Activated T-cell treated with anti-CD3 and anti-CD28 coated beads for 4 hours (primary cell): ENCODE measurements at places on chromosomes 2 and 18.

- DNase-seq = no peak
Measured at GRCh38 chr18:76416911-76417310, 78.1 kb downstream of the ZNF516 start.

GRCh38 chr18:43271593-43272432 is 5.5 kb downstream of the SYT4 start:
- no peak for DNase-seq

DNA sequence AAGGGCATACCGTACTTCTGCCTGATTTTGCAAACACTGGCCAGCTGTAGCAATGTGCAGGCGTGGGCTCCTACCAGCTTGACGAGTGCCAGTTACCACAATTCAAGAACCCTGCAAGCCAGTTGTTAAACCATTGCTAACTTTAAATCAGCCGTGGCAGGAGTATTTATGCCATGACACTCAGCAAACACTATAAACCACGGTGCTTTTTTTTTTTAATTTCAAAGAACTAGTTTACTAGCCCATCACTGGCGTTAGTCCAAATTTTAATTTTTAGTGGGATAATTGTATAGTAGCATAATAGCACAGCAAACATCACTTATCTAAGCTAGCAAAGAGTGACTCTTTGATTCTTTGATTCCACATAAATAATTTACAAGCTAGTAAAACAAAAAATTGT is 111.1 kb downstream of the COL4A4 start:
- no peak for DNase-seq

- DNase-seq = no peak
Measured at GRCh38 chr2:212426637-212427412, 111.8 kb downstream of the ERBB4 start.

- DNase-seq = no peak
Measured at GRCh38 chr2:231300020-231300721, 95.3 kb upstream of the B3GNT7 start.

DNA sequence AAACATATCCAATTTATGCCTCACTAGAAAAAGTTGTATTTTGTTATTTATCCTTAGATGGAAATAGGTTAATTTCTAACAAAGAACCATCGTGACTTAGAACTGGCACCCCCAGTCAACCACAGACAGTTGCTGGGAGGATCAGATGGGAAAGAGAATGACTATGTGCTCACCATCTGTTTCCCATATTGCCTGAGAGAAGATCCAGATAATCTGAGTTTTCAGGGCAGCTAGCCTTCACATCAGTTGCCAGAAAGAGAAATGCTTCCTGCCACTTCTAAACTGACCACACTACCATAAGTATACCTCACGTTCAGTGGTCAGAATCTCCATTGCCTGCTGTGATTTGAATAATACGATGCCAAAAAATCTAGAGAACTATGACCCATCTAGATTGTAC is 28.4 kb upstream of the NEB start:
- no peak for DNase-seq

DNA sequence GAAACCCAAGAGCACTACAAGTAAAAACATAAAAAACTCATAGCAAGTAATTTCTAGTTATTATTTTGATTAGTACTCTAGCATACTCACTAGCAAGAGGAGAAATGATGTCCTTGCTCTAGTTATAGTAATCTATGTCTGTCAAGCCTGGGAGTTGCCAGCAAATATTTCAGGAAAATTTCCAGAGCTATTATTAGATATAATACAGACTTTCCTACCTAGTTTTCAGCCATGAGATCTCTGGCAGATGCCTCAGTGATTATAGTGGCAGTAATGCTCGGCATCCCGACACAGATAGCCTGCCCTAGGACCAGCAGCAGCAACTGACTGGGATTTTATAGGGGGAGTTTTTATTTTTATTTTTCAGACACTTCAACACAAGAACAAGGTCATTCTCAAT is 224.4 kb downstream of the ZNF385B start:
- DNase-seq = no peak

DNA sequence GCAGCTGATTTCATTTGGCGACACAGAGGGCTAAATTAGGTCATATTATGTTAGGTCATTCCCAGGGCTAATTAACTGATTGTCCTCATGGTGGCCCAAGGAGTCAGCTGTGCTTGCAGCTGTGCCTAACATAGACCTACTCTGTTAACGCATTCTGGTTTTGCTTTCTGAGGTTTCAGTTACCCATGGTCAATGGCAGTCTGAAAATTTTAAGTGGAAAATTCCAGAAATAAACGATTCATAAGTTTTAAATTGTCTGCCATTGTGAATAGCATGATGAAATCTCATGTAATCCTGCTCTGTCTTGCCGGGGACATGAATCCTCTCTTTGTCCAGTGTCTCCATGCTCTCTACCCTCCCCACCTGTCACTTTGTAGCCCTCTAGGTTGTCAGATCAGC is 168.7 kb downstream of the KCNS3 start:
- no peak for DNase-seq

DNA sequence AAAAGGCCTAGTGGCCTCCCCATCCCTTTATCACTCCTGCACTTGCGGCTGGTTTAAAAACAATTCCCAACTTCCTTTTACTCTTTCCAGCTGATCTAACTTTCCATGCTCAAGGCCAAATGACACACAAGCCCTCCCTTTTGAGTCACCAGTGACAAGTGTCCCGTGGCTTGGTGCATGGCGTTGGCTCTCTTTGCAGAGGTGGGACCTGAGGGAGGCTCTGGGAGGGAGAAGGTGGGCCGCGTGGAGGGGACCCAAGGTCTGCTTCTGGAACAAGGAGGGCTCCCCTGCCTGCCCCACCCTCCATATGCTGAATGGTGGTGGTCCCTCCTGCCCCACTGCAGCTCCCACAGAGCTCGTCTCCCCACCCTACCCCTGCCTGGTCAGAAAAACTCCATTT is 30.8 kb upstream of the HPCAL1 start:
- DNase-seq = no peak
